ENCODE measurements at places on chromosomes 5 and 9.
A peak's percentile ranks its signal among the peaks of the same experiment; 100 is the strongest.

GRCh38 chr5:28156981-28157380 is 1118.6 kb upstream of the CDH9 start:
- no peak for DNase-seq

DNA sequence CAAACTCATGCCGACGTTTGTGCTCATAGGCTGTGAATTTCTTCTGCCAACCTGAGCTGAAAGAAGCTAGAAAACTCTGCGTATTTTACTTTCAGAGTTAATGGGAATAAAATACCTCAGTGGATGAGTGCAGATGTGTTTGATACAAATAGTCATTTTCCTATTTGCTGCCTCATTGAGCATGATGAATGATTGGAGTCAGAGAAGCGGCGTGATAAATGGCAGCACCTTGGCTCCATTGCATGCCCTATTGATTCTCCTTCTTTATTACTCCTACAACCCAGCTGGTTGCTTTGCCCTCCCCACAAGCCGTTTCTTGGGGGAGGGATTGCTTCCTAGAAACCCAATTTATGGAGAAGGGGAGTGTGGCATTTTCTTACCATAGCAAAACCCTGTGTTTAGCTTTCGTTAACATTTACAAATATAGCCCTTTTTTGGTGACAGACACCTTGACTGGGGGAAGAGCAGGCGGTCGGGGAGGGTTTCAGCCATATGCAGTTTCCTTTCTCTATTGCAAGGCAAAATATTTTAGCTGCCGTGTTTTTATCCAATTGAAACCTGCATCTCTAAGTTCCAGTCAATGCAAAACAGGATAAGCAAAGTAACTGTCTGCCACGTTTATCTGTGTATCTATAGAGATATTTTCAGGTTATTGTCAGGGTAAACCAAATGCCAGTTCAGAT is 93.1 kb upstream of the TBCA start:
- no peak for DNase-seq

DNA sequence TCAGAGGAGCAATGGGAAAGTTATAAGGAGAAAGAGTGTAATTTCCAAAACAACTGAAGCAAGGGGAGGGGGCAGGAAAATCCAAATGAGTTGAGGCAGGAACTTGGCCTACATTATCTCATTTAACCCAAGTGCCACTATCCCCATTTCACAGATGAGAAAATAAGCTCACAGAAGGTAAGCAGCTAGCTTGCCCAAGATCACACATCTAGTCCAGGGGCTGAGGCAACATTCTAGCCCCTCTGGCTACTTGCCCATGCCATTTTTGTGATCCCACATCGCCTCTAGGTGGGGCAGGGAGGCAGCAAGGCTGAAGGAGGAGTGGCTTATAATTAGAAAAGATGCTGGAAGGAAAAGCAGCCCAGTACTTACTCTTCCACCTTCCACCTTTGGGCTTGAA is 2.6 kb upstream of the PSIP1 start:
- peak; percentile 37 for DNase-seq

DNA sequence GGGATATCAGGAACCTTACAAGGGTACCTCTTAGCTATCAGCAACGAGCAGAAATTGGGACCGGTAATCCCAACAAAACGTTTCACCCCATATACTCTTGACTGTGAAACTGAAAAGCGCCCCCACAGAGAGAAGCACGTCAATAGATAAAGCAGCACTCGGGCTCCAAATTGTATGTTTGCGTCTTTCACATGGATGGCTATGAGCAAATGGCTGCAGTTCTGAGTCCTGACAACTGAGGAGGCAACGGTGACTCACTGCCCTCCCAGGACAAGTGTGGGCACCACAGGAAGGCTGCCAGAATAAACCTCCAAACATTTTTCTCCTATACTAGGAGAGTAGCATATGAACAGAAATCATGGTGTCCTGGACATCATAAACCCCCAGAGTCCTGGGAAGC is 36.6 kb downstream of the SEMA4D start:
- DNase-seq = peak; percentile 49
